Central memory CD4-positive, alpha-beta T cell (primary cell): ENCODE measurements at places on chromosomes 11 and 22.

- DNase-seq: no peak
Observed at GRCh38 chr11:61696602-61697001, 16.4 kb downstream of the DAGLA start.

GRCh38 chr11:16797776-16798175, 59.3 kb downstream of the C11orf58 start:
- DNase-seq: no peak

DNA sequence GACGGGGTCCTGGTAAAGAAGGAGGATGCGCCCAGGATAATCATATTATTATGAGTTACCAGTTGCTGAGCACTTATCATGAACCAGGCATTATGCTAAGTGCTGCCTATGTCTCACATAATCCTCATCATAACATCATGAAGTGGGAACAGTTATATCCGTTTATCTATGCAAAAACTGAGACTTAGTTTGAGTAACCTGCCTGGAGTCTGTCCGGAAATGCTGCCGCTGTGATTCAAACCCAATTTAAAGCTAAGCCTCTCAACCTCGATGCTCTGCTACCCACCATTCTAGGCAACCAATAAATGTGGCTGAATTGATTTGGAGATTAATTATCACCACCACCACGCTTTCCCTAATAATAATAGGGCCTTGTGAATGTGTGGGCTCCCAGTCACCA, 111.5 kb upstream of the CLMP start:
- no peak for DNase-seq

DNA sequence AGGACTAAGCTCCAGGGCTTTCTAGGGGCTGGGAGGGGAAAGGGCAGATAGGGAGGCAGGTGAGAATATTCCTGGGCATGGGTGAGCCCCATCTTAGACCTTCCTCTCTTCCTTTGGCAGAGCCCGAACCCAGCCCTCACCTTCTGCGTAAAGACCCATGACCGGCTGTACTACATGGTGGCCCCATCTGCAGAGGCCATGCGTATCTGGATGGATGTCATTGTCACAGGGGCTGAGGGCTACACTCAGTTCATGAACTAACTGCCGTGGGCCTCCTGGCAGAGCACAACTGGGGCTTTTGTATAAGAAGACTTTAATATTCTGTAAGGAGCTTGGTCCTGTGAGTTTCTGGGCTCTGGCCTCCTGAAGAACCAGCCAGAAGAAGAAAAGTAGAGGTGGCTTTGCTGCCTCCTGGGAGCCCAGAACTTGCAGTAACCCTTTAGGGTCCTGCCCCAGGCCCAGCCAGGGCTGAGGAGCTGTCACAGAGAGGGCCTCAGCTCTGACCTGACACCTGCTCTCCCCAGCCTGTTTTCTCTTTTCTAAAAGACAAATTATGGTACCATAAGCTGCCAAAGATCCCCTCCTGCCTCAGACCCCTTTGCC, 22.8 kb downstream of the TREH start:
- DNase-seq: no peak

DNA sequence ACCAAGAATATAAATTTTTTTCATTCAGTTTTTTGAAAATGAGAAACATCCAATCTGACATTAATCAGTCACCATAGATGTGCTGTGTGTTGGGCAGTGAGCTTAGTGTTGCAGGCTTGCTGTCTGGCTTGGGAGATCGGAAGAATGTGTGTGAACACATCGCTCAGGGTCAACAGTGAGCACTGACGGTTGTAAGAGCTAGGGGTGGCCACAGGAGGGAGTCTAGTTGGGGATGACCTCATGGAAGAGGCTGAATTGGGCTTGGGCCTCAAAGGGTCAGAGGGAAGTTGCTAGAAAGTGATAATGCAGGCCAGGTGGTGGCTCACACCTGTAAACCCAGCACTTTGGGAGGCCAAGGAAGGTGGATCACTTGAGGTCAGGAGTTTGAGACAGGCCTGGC, 375.4 kb downstream of the DDX10 start:
- no peak for DNase-seq
